ENCODE measurements at places on chromosomes 11 and 22.

DNA sequence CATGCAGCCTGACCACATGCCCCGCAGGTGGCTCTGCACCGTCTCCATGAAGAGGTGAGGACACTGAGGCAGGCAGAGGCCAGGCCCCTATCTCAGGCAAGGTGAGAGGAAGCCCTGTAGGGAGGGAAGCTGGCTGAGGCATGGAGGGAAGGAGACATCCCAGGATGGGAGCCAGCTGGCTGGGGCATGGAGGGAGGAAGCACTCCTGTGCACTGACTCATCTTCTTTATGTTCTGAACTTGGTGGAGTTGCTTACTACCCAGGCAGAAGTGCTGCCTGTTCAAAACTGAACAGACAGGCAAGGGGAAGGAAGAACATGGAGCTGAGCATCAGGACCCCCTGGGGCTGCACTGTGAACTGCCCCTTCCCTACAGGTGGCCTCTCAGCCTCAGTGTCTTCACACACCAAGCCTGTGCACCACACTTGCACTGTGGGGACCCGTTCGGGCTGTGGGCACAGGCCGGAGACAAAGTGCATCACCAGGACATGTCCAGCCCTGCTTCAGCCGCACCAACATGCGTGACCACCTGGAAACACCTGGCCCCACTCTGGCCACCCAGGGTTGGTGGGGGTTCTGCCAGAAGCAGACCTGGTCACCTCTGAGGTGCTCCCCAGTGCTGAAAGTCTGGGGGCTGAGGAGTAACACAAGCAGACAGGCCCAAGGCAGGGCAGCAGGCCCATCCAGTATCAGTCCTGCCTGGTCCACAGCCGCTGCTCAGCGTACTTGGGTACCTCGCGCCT is 55.5 kb downstream of the DGCR2 start:
- no peak for DNase-seq

DNA sequence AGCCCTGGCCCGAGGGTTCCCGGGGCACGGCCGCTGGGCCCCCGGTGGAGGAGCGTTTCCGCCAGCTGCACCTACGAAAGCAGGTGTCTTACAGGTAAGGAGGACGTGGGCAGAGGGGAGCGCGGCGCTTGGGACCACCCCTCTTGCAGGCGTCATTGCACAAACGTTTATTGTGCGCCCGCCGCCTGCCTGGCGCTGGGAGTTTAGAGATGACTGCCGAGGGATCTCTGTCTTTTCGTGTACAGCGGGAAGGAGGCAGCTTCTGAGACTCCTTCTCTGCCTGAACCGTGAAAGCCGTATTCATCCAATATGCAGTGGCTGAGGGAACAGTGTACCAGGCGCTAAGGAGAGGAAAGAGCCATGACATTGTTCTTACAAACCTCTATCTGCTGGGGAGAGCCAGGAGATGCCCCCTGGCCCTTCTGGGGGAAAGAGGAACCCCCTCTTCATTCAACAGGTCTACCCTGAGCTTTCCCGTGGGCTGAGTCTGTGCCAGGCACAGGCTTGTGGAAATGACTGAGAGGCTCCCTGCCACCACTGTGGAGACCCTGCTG is 13.8 kb upstream of the DGKZ start:
- DNase-seq = no peak

GRCh38 chr22:44446483-44446882 is 51.5 kb downstream of the RTL6 start:
- DNase-seq = no peak

DNA sequence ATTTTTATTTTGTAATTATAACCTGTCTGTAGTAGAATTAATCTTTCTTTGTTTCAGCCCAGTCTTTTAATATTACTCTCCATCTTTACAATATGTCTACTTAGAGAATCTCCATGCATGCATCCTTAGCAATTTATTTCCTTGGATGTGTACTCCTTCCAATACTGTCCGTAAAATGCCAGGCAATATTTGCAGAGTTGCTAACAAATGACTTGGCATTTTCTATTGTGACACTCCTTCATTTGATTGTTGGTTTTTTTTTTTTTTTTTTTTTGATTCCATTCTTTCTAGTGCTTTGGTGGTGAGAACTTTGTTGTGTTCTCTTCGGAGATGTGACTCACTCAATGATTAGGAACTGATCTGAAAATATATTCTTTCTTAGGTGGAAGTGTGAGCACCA is 220.3 kb downstream of the CNTN5 start:
- no peak for DNase-seq

GRCh38 chr22:36199001-36199551 is 2.5 kb downstream of the APOL4 start:
- no peak for DNase-seq

Data from RPMI8226 (cell line).